ENCODE measurements at places on chromosomes 6 and 20. TPM values are rescaled to one million over a fixed set of nuclear protein-coding genes. Genes with fewer than 3 reads are reported as not detected.

TAGAP gene
- total RNA-seq: not detected

CLVS2 gene
- under 0.01 TPM for total RNA-seq

HLA-DPA1 gene
- total RNA-seq: 2.8 TPM

RNF144B gene
- total RNA-seq: 0.64 TPM

FAM217A gene
- not detected for total RNA-seq

ASIP gene
- total RNA-seq: not detected

HAO1 gene
- not detected for total RNA-seq

KIF25 gene
- total RNA-seq: not detected

ZBTB12 gene
- 2.1 TPM for total RNA-seq

ZNF217 gene
- 23.2 TPM for total RNA-seq

UST gene
- total RNA-seq: 10.2 TPM

TMEM244 gene
- total RNA-seq: not detected

ATP6V1G2 gene
- 2.1 TPM for total RNA-seq

RIMS1 gene
- total RNA-seq: not detected

PGM3 gene
- total RNA-seq: 54.7 TPM

PLEKHG1 gene
- 2.9 TPM for total RNA-seq

CST2 gene
- total RNA-seq: not detected

TTK gene
- 0.54 TPM for total RNA-seq

RNF8 gene
- total RNA-seq: 14.8 TPM

RSPH9 gene
- not detected for total RNA-seq

TCP11 gene
- 0.39 TPM for total RNA-seq

TUBB2B gene
- not detected for total RNA-seq

DLL1 gene
- total RNA-seq: 1.7 TPM

GLP1R gene
- total RNA-seq: not detected

KHDC3L gene
- not detected for total RNA-seq

SUMO4 gene
- total RNA-seq: 0.19 TPM

TINAG gene
- total RNA-seq: not detected

PROKR2 gene
- total RNA-seq: not detected

LPA gene
- total RNA-seq: not detected

NKAIN2 gene
- total RNA-seq: not detected

ZNF311 gene
- 0.56 TPM for total RNA-seq

TOP1 gene
- 23.8 TPM for total RNA-seq

CST3 gene
- 3,122 TPM for total RNA-seq

BTNL2 gene
- not detected for total RNA-seq

MRPS18B gene
- total RNA-seq: 50.9 TPM

EFCAB8 gene
- total RNA-seq: not detected

GTSF1L gene
- not detected for total RNA-seq

MROH8 gene
- total RNA-seq: 1.3 TPM

RPN2 gene
- 237 TPM for total RNA-seq

OXT gene
- total RNA-seq: not detected

CYP39A1 gene
- total RNA-seq: 0.19 TPM

TTLL9 gene
- not detected for total RNA-seq
